ENCODE measurements at places on chromosomes 13 and 19. TPM values are rescaled to one million over a fixed set of nuclear protein-coding genes. Genes with fewer than 3 reads are reported as not detected.

The ERFL gene
- 0.98 TPM for total RNA-seq

The KLF12 gene
- 18.6 TPM for total RNA-seq

The PEG3 gene
- 0.19 TPM for total RNA-seq

The LHB gene
- total RNA-seq = not detected

The TMEM143 gene
- 8.5 TPM for total RNA-seq

The EPSTI1 gene
- total RNA-seq = 0.33 TPM

The PALM gene
- 50.8 TPM for total RNA-seq

The TEKTIP1 gene
- 2.0 TPM for total RNA-seq

The FFAR1 gene
- 0.19 TPM for total RNA-seq

GRCh38 chr13:65841156-65841555 is 1389.0 kb downstream of the PCDH9 start:
- ATAC-seq = no peak

DNA sequence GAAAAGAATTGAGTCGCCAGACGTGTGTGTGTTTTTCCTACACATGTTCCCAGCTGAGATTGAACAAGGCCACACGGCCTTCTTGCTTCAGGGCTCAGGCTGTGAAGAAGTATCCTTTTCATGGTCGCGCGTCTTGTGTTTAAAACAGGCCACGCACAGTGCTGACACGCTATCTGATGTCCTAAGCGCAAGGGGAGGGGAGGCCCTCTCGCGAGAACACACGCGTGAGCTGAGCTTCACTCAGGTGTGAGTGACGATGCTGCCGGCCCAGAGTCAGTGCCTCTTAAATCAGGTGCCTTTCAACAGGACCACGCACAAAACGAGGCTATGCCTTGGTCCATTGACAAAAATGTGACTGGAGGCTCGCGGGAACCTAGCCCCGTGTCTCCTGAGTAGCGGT is 103.7 kb downstream of the TEX29 start:
- no peak for ATAC-seq

- ATAC-seq = no peak
Measured at GRCh38 chr19:52101866-52102562, 6.4 kb upstream of the ZNF841 start.

DNA sequence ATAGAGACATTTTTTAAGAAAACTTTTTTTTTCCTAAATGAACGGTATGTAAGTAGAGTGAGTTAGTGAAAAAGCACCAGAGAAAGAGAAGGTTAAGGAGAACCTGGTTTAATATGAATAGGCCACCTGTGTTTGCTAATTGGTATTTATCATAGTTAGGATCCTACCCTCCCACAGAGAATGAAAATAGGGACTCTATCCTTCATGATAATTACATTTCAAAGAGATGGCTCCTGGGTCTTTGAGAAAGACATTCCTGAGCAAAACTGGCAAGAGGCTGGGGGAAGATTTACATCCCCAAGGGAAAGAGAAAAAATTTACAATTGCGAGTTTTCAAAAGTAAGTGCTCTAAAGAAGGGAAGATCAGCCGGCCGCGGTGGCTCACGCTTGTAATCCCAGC is 1284.5 kb downstream of the SLITRK1 start:
- no peak for ATAC-seq

GRCh38 chr19:46972311-46972710 is 47.3 kb upstream of the NPAS1 start:
- no peak for ATAC-seq

DNA sequence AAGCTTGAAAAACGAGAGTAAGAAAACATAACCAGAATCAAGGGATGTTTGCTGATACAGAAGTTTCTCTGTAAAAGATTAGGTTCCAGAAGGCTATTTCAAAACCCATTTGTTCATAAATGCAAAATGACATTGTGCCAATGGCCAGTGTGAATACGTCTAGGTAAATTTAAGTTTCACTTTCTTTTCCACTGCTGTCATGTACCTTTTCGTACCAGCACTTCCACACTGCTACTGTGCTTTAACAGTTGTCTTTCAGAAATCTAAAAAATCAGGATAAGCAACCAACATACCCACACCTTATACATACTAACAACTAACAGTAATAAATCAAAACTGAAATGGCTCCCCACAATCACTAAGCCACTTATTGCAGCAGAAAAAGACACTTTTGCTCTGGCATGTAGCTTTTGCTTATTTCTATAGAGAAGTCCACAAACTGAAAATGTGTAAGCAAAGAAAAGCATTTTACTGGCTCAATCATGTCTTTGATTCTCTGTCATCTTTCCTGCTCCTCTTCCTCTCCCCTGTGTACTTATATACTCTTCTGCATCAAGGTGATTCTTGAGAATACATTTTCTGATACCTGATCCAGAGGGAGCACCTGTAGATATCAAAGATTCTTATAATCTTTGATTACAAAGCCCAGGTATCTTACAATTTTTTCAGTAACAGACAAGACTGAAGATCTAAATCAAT is 34.3 kb downstream of the ELF1 start:
- ATAC-seq = no peak

- ATAC-seq = peak; percentile 56
Measured at GRCh38 chr13:33612641-33613638, 205.0 kb upstream of the RFC3 start.

DNA sequence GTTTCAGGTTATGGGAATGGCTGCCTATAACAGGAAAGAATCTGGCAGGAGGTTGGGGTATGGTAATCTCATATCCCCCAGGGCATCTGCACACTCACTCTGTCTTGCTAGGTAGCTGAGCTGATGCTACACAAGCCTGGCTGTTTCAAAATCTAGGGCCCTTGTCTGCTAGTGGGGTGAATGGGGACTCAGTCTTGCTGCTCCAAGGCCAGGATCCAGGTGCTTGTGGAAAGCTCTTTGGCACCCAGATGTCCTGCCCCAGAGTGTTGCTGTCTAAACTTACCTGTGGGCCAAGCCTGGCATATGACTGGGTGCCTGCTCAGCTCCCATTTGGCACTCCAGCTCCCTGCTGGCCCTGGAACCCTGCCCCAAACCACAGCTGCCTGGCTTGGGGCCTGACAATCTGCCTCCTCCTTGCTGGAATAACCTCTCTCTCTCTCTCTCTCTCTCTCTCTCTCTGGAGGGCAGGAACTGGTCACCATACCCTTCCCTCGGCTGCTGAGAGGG is 158.1 kb upstream of the TSC22D1 start:
- ATAC-seq = peak; percentile 69

DNA sequence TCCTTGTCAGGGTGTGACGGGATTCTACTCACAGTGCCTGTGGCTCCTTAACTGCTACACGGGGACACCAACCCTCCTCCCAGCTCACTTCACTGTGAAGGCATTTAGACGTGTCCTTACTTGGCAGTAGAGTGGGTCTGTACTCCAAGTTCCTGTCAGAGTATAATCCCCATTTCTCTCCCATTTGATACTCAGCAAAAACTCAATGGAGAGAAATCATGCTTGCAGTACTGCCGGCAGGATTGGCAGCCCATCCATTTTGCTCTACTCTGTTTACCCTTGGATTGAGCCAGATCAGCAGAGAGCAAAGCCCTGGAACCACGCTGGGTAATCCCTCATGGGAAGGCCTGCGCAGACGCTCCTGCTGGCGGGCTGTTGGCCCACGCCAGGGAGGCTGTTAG is 28.9 kb downstream of the ARL11 start:
- no peak for ATAC-seq

DNA sequence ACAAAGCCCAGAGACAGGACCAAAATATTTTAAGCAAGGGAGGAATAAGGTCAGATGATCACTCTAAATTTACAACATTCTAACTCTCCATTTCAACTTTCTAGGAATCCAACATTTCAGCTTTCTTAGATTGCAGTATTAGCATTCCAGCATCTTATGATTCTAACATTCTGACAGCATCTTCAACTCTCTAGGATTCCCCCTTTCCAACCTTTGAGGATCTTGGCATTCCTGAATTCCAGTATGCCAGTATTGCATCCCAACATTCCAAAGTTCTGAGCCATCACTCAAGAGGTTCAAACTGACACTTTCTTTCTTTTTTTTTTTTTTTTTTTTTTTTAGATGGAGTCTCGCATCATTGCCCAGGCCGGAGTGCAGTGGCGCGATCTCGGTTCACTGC is 13.8 kb downstream of the TGFB1 start:
- ATAC-seq = no peak

DNA sequence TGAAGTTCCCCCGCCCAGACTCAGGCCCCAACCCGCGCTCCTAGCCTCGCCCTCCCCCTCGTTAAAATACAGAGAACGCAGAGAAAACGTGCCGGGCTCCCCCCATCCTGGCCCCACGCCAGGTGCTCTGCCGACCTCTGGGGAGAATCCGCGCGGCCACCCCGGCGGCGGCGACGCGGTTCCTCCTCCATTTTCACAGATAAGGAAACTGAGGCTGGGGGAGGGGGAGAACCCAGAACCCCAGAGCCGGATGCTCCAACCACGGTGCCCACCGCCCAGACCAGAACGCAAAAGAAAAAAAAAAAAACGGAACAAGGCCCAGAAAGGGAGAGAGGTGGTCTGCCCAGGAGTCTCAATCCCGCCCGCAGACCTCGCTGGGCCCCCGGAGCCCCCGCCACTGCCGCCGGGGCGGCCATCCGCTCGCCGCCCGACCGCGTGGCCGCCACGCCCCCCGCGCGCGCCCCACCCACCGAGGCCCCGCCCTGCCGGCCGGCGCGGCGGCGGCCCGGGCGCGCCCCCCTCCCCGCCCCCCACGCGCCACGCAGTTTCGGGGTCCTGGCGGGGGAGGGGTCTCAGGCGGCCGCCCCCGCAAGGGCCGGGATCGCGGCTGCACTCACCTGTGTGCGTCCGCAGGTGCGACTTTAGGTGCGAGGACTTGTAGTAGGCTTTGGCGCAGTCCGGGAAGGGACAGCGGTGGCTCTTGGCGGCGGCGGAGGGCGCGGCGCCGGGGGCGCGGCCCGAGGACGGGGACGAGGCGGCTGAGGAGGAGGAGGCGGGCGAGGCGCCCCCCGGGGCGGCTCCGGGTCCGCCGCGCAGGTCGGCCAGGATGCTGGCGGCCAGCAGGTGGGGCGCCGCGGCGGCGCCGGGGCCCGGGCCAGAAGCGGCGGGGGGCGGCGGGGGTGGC is 703 bp downstream of the KLF16 start:
- no peak for ATAC-seq

DNA sequence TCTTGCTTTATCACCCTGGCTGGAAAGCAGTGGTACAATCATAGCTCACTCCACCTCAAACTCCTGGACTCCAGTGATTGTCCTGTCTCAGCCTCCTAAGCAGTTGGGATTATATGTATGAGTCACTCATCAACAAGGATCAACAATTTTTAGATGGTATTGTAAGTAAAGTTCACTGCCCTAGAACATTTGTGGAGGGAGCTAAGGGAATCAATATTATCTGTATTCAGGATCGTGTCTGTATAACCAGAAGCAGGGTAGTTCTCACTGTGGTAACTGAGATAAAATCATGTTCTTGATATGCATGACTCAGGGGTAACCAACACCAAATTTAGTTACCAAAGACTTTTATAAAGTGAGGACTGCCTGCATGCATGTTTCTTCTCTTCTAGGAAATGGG is 27.0 kb downstream of the ZMYM5 start:
- ATAC-seq = no peak

DNA sequence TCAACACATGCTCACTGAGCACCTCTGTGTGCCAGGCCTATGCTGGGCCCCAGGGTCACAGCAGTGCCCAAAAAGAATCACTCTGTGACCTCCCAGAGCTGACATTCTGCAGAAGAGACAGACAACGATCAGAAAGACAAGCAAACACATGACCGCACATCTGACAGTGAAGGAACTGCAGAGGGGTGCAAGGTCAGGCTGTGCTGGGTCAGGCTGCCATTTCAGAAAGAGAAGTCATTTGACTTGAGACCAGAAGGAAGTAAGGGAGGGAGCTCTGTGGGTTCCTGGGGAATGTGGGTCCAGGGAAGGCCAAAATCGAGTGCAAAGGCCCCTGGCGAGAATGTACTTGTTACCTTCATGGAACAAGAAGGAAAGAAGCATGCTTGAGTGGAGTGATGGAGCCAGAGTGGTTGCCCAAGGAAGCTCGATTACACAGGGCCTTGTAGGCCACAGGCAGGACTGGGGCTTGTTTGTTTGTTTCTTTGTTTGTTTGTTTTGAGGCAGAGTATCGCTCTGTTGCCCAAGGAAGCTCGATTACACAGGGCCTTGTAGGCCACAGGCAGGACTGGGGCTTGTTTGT is 11.4 kb upstream of the CD22 start:
- ATAC-seq = no peak

DNA sequence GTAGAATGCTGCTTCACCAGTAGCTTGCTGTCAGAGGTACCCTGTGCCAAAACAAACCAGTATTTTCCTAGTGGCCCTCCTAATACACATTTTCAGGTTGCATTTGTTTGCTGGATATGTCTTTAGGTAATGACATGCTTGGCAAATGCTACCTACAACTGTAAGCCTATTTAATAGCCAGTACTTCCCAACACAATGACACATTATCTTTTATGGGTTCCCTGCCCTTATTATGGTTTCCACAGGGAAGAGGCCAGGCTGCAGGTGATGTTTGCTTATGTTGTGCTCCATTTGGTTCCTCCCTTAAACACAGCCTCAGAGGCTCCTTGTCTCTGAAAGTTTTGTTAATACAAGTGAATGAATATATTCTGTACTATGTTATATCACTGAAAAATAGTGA is 24.7 kb downstream of the FRY start:
- ATAC-seq = no peak

DNA sequence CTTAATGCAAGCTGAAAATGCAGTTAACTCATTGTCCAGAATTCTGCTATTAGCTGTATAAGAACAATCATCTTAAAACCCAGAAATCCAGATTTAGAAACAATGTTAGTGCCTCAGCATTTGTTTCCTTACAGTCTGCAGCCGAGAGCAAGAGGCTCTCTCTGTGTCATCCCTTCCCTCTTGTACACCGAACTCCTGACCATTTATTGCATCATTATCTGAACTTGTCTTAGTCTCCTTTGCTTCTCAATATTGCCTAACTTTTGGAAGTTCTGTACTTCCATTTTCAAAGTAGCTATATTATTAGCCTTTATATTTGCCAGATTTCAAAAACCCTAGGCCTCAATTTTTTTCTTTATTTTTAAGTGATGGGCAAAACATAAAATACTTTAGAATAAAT is 27.1 kb downstream of the RNASEH2B start:
- ATAC-seq = no peak

DNA sequence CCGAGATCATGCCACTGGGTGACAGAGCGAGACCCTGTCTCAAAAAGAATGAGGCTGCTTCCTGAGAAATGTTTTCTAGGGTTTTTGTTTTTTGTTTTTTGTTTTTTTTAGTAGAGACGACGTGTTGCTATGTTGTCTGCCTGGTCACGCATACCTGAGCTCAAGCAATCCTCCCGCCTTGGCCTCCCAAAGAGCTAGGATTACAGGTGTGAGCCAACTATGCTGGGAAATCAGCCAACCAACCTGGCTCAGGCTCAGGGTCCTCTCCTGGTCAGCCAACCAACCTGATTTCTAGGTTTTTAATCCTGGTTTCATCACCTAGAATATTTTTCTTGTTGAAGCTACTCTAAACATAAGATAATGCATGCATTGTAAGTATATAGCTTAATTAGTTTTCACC is 7.8 kb downstream of the DHX34 start:
- ATAC-seq = no peak

- no peak for ATAC-seq
Measured at GRCh38 chr13:23349161-23349897, 84.2 kb downstream of the SACS start.

GRCh38 chr13:84864341-84864740 is 934.9 kb downstream of the SLITRK6 start:
- ATAC-seq = no peak
